Spinal cord (tissue), 10 donors: ENCODE measurements at places on chromosomes 6 and 20. TPM values are rescaled to one million over a fixed set of nuclear protein-coding genes. Genes with fewer than 3 reads are reported as not detected.

DNA sequence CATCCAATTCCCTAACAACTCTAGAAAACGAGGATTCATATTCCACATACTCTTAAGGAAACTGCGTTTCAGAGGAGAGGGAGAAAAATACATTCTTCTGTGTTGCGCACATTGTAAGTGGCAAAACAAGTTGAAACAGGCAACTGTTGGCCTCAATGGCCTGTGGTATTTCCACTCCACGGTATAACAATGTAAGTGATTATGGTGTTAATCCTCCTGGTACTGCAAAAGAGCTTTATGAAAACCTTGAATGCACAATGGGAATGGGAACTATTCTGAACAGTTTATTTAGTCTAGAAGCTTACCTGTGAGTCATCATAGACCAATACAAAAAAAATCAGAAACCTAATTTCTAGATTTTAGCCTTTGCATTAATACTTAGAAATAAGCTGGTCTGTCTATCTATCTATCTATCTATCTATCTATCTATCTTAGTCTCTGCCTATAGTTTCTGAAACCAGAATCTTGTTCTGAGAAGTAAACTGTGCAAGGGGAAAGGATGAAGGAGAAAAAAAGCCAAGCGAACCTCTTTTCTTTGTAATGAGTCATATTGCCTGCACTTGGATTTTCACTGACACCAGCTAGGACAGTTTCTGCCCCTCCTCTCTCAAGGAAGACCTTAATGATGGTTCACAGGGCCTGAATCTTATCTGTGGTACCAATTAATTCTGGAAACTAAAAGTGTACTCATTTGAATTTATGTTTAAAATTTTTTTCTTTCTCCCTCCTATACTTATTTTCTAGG is 101.5 kb downstream of the RNF144B start:
- no peak for DNase-seq

- no peak for DNase-seq
These were observed 189.8 kb downstream of the FOXA2 start for GRCh38 chr20:22394583-22394982.

- DNase-seq = no peak
These were observed 107.4 kb upstream of the TAB2 start for GRCh38 chr6:149209871-149210775.

- DNase-seq = no peak
These were observed 125.7 kb upstream of the SSTR4 start for GRCh38 chr20:22909436-22909835.

GRCh38 chr6:121436274-121436857 is 920 bp downstream of the GJA1 start:
- no peak for DNase-seq

DNA sequence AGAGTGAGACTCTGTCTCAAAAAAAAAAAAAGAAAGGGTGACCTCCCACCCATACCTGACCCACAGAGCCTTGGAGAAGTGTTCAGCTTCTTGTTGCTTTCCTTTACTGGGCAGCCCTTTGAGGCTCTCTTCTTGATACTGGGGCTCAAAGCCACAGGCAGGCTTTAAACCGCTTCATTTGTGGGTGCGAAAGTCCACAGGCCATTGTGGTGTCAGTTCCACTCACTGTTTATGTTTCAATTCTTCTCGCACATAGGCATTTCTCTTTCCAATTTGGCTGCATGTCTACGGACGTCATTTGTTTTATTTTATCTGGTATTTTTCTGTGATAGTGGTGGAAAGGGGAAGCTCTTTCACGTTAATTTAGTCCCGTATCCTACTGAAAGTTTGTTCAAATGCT is 34.6 kb downstream of the PPARD start:
- no peak for DNase-seq

DNA sequence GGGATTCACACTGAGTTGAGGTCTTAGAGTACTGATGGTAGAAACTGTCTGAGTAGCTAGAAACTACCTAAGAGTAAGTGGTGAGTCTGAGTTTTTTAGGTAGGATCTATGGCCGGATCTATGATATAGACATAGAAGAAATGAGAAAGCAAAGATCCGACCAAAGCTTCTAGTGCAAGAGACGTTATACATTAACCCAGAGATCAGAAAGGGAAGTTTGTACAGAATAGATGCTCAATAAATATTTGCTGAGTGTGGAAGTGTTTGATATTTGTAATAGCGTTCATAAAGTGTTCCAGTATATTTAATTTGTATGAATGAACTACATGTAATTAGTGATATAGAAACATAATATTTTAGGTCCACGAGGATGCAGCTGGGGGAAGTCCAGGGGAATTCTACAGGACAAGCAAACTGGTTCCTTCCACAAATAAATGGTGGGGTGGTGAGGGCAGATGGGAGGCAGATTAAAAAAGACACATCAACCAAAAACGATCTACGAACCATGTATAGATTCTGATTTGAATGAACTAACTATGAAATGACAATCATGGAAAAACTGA is 31.9 kb upstream of the JARID2 start:
- no peak for DNase-seq

Gene SLC35F1
- 68.7 TPM for total RNA-seq

Gene PLCB1
- 42.9 TPM for total RNA-seq

Gene HLA-DPA1
- 19.8 TPM for total RNA-seq

Gene BAG2
- 2.8 TPM for total RNA-seq

Gene PTPRT
- 10.7 TPM for total RNA-seq

Gene PCK1
- total RNA-seq = 0.50 TPM
